H9 (cell line): ENCODE measurements at places on chromosomes 2 and 18. TPM values are rescaled to one million over a fixed set of nuclear protein-coding genes. Genes with fewer than 3 reads are reported as not detected.

MC4R gene
- not detected in 2 replicates for total RNA-seq

CNGA3 gene
- total RNA-seq, result not detected in 2 replicates

TUBA3D gene
- total RNA-seq, result 0.18 TPM in 1 of 2 replicates, not detected in the other

DNA sequence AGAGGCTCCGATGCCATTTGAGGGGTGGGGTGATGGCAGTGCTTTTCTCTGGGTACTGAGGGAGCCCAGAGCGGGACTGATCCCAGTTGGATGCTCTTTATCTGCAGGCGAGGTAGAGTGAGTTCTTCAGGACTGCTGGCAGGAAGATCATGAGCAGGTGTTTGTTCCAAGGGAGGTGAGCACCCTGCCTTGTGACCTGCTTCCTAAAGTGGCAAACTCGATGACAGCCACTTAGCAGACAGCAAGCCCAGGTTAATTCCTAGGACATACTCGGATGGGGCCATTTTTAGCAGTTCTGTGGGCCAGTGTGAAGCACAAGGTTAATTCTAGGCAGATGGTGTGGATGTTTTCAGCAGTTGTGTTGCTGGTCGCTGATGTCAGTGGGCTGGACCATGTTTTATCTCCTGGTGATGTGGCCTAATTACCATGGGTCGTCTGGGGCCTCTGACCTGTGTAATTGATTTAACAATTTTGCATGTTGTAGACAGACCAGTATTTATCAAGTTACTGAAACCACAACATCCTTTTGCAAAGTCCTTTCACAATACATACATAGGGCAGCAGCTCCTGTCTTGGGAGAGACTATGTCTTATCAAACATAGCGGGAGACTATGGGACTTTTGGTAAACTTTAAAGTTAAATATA, 4.9 kb downstream of the FKBP1B start:
- DNase-seq, result no peak
- H3K27ac ChIP-seq, result no peak overlapping the region
- H3K4me1 ChIP-seq, result 0 out of 2 replicates have a peak, but pooled peaks cover 1% of the 10 kb centered on the region
- H3K4me3 ChIP-seq, result no peak overlapping the region

DNA sequence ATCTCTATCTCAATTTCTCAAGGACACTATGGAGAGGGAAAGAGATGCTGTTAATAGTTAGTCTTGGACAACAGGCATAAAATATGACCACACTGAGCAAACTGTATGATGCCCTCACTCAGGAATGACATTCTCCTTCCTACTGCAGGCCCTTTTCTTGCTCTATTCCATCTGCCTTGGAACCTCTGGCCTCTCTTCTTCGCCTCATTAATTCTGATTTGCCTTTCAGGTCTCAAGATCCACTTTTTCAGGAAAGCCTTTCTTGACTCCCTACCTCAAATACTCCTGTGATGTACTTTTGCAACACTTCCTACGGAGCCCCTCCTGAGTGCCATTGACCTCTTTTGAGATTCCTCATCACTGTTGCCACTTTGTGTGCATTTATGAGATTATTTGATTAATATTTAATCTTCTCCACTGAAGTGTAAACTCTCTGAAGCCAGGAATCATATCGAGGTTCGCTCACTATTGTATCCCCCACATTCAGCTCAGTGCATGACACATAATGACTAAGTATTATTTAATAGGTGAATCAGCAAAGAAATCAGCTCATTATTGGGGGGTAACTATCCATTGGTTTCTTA, 21.3 kb upstream of the SPP2 start:
- H3K27ac ChIP-seq, result no peak overlapping the region
- no peaks in the 10 kb centered on the region for H3K4me1 ChIP-seq
- no peak for DNase-seq
- H3K4me3 ChIP-seq, result no peak overlapping the region

GRCh38 chr18:10286580-10287150, 167.8 kb upstream of the APCDD1 start:
- H3K4me1 ChIP-seq, result no peaks in the 10 kb centered on the region
- H3K27me3 ChIP-seq, result no peaks in the 10 kb centered on the region
- H3K4me3 ChIP-seq, result no peak overlapping the region
- DNase-seq, result no peak

DNA sequence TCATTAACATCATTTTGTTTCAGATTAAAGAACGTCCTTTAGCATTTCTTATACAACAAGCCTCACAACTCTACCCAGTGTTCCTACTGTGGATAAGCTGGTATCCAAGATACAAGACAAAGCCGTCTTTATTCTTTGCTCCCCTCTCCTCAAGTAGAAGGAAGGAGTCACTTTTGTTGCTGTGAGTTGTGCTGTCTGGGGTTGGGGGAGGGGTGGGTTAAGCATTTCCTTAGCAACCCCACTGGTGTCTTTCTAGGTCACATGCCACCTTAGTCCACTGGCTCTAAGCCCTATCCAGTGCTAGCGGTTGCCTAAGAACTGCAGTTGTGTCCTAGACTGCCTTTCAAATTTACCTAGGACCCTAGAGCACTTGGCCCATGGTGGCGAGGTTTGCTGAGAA, 155.6 kb upstream of the PIEZO2 start:
- no peak overlapping the region for H3K27ac ChIP-seq
- H3K4me1 ChIP-seq, result no peaks in the 10 kb centered on the region
- H3K36me3 ChIP-seq, result peaks cover 4% of the 10 kb centered on the region; the same call in 1 of the 3 replicates
- no peak for DNase-seq
- no peak overlapping the region for H3K4me3 ChIP-seq

DNA sequence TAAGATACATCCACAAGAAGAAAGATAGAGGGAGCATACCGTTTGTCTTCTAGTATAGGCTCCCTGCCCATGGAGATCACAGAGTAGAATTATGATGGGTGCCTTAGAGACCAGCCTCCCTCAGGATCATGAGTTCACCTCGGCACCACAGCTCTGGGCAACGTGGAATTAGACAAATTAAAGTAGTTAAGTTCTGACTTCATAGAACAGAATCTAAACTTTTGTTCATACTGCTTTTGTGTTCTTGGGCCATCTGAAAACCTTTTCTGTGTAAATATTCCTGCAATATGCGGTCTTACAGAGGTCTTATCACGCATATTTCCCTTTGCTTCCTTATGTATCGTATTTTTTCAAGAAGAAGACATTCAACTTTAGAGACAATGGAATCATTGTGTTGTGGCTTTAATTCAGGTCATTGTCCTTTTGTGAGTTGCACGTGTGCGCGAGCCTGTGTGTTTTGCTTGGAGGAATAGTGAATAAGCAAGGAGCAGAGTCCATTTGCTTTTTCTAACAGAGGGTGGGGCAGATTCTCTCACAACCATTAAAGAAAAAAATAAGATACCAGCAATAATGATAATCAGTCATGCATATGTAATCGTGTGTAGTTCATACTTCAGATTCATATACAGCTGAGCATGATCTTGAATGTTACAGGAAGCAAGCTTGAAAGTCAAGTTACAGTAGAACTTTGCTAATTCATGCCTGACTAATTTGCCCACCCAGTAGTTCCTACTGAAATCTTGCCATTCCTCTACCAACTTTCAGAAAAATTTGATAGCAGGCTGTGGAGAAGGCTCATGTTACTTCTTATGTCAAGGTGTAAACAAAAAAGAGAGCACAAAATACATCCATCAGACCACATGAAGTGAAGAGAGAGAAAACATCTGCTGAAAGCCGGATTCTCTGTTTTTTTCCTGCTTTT, 243.6 kb downstream of the NEDD4L start:
- no peaks in the 10 kb centered on the region for H3K36me3 ChIP-seq
- no peaks in the 10 kb centered on the region for H3K27me3 ChIP-seq
- DNase-seq, result no peak
- peaks cover 6% of the 10 kb centered on the region; the same call in 1 of the 2 replicates for H3K4me1 ChIP-seq
- no peak overlapping the region for H3K27ac ChIP-seq
- no peak overlapping the region for H3K4me3 ChIP-seq

DNA sequence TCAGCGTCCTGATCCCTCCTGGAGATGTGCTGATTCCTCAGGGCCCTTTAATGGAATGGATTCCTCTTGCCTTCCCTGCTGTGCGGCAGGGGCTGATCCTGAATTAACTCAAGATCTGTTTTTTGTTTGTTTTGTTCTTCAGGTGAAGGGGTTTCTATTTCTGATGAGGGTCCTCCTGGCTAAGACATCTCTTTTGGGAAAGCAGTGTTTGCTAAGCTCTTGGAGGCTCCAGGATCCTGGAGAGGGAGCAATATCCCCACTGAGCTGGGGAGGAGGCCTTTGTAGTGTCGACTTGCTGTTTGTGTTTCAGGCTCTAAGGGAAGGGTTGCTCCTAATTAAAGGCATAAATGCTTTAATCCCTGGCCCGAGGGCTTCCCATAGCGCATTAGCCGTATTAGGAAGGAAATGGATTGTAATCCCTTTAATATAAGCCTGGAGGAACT, 65.3 kb upstream of the FOXI3 start:
- no peaks in the 10 kb centered on the region for H3K36me3 ChIP-seq
- H3K27me3 ChIP-seq, result peaks cover 2% of the 10 kb centered on the region; the same call in 1 of the 2 replicates
- no peak for DNase-seq
- no peak overlapping the region for H3K4me3 ChIP-seq
- peaks cover 2% of the 10 kb centered on the region; the same call in 1 of the 2 replicates for H3K4me1 ChIP-seq
